Stimulated activated CD4-positive, alpha-beta T cell treated with anti-CD3 and anti-CD28 coated beads, Interleukin-4, amount 100 ng/mL, for 24 hours (primary cell): ENCODE measurements at places on chromosomes 2 and 18.

GRCh38 chr2:105239924-105240323 lies 1.6 kb upstream of the GPR45 start:
- no peak for DNase-seq

GRCh38 chr18:75216212-75216910 lies 5.8 kb downstream of the TSHZ1 start:
- DNase-seq, result no peak

DNA sequence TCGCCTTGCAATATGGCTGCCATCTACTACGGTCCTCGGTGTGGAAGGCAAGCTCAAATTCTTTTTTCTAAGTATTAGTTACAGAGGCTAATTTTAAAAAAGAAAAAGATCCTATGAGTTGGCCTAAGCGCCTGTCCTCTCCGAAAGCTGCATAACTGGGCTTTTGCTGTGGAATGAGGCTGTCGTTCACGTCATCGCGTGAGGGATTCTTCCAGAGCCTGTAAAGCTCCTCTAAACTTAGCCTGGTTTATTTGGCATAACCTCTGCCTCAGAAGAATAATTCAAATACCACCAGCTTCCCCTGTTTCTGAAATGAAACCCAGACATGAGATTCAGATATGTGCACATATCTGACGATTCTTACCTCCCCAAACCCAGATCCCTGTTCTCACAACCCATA lies 187.4 kb downstream of the DNER start:
- no peak for DNase-seq

DNA sequence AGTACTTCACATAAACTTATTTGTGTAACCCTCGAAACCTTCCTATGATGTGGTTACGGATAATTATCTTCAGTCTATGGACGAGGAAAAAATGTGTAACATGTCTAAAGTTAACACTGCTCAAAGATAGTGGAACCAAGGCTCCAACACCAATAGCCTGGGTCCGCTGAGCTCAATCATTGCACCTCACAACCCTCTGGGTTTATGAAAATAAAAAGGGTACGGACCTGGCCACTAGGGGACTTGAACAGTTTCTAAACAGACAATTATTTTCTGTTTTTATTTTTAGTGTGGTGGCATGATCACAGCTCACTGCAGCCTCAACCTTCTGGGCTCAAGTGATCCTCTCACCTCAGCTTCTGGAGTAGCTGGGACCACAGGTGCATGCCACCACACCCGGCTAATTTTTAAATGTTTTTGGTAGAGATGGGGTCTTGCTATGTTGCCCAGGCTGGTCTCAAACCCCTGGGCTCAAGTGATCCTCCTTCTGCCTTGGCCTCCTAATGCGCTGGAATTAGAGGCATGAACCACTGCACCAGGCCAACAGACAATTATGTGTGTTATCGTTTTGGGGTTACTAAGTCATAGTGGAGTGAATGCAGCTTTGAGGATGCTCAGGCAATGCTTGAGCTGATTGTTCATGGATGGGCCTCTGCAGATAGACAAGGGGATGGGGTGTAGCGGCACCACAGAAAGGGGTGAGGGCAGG lies 10.1 kb downstream of the CASP8 start:
- DNase-seq, result no peak

GRCh38 chr2:175575346-175576258 lies 394.1 kb upstream of the ATP5MC3 start:
- DNase-seq, result no peak

- no peak for DNase-seq
Measured at GRCh38 chr18:9287036-9287435, 47.5 kb upstream of the TWSG1 start.

- DNase-seq, result no peak
Measured at GRCh38 chr2:88845772-88846661, 154.5 kb downstream of the RPIA start.

GRCh38 chr18:64734063-64734462 lies 585.2 kb upstream of the LINC00305 start:
- no peak for DNase-seq
